ENCODE measurements at places on chromosomes 3 and 15. TPM values are rescaled to one million over a fixed set of nuclear protein-coding genes. Genes with fewer than 3 reads are reported as not detected.

The RBPMS2 gene
- 0.10 TPM for total RNA-seq

The DAG1 gene
- total RNA-seq: 9.4 TPM

The C2CD4A gene
- 0.21 TPM for total RNA-seq

The AMIGO3 gene
- 3.8 TPM for total RNA-seq

The CORO2B gene
- total RNA-seq: 0.10 TPM

The CLEC3B gene
- total RNA-seq: 0.21 TPM

Measured in mononuclear cell (primary cell).